Thymus (tissue), 14 donors: ENCODE measurements at places on chromosomes 7 and 10.

DNA sequence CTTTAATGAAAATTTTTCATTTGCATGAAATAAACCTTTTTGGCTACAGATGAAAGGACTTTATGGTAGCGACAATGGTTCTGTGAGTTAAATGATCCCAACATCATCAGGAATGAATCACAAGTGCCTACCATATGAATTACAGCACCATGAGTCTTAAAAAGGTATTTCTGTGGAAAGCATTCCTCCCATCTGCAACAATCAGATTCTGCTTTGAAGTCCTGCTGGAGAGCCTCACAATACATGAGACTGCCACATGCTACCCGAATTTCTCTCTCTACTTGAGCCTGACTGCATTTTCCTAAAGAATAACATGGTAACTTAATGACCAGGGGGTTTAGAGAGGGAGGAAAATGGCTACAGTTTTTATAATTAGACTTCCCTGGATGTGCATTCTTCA, 190.3 kb downstream of the TWIST1 start:
- DNase-seq: no peak

DNA sequence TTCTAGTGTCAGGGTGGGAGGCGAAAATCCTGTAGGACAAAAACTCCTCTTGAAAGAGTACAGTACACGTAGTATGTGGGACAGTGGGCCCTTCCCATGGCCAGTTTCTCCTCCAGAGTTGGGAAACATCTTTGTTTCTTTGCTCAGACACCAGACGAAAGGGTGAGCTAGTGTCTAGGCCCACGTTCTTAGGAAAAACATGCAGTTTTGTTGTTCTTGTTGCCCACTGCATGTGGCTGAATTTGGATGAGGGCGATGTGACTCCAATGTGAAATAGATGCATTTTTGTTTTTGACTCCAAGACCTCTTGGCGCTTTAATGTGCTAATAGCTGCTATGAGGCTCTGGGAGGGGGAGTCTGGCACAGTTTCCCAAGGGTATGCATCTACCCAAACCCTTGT, 100.8 kb downstream of the ATXN7L1 start:
- DNase-seq: no peak

DNA sequence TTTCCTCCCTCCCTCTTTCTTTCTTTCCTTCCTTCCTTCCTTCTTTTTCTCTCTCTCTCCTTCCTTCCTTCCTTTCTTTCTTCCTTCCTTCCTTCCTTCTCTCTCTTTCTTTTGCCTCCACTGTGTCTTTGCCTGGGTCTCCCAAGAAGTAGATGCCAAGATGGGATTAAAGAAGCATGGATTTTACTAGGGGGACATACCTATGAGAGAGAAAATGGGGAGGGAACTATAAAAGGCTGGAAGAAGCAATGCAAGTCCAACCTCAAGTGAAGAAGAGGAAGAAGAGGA, 33.3 kb upstream of the CRTAC1 start:
- DNase-seq: no peak

- no peak for DNase-seq
Observed at GRCh38 chr7:98249106-98249505, 2.9 kb downstream of the TECPR1 start.

DNA sequence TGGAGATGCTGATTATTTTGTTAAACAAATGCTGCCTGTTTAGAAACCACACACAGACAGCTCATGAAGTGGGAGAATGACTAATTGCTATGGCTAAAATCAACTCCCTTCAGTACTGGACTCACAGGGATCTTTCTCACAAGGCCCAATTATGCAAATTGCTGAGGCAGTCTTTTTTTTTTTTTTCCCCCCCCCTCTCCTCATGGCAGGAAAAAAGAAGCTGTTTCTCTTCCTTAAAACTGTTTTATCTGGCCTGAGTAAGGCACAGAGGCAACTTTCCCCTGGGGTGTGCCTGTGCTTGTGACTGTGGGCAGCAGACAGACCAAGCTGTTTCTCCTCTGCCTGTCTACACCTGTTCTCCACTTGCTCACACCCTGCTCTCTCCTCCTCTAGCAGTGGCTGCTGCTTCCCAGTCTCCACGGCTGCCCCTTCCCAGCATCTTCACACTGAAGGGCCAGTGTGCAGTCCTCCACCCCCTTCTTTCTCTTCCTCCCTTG, 65.4 kb upstream of the STEAP1B start:
- no peak for DNase-seq

DNA sequence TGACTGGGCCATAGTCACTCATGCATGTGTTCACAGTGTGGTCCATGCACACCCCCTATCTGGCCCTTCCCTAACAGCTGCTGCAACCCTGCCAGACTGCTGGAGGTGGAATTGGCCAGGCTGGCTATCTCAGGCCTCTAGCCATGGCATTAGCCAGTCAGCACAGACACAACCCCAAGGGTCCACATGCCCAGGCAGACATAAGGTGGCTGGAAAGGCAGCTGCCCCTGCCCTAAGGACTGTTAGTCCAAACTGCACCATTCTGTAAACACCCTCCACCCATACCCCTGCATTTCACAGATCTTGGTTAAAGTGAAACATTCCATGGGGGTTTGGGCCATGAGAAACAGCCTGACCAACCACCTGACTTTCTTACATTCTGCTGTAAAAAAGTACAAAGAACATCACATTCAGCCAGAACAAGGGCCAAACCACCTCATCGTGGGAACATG, 137.4 kb upstream of the KCNMA1 start:
- no peak for DNase-seq

DNA sequence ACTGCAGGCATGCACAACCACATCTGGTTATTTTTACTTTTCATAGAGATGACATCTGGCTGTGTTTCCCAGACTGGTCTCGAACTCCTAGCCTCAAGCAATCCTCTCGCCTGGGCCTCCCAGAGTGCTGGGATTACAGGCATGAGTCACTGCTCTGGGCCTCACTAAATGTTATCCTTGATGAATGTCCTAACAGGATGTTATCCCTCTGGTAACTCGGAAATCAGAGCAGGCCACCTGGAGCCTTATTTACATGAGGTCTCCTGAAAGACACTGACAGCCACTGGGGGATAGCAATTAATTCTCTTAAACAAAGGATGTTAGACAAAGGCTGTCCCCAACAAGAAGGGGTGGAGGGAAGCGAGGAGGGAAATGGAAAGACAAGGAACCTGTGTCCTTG, 4.5 kb upstream of the ZNF438 start:
- no peak for DNase-seq

DNA sequence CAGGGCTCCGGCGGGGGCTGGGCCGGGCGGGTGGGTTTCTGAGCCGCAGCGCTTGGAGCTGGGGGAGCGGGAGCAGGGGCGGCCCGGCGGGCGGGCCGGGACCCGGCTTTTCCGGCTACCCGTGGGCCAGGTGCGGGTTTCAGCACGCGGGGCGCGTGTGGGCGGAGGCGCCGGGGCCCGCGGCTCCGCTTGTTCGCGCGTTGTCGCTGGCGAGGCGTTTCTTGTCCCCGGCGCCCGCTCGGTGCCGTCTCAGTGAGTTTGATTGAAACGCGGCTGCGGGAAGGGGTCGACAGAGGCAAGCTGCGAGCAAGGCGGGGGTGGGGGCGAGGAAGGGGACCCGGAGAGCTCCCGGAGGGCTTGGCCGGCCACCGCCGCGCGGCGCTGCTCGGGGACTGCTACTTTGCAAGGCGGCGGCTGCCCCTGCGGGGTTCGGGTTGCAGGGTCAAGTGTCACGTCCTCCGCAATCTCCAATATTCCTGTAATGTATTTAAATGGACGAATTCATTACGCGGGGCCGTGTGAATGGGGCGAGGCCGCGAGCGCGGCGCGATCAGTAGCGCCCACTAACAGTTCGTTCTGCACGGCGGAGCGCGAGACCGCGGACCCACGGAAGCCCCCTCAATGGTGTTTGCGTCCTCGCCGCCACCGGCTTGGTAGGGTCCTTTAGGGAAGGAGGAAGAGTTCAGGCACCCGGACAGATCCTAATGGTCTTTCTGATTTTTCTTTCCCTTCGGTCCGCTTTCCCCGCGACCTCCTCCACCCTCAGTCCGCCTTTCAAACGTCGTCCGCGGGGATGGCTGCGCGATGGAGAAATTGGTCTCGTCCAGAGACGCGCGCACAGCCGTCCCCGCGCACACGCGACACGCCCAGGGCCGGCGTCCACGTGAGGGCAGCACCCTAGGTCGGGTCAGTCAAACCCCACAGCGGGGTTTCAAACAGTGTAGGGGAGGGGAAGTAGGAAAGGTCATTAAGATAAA, 76.9 kb downstream of the INSIG1 start:
- no peak for DNase-seq

GRCh38 chr7:38465956-38466355, 165.2 kb downstream of the AMPH start:
- DNase-seq: no peak

DNA sequence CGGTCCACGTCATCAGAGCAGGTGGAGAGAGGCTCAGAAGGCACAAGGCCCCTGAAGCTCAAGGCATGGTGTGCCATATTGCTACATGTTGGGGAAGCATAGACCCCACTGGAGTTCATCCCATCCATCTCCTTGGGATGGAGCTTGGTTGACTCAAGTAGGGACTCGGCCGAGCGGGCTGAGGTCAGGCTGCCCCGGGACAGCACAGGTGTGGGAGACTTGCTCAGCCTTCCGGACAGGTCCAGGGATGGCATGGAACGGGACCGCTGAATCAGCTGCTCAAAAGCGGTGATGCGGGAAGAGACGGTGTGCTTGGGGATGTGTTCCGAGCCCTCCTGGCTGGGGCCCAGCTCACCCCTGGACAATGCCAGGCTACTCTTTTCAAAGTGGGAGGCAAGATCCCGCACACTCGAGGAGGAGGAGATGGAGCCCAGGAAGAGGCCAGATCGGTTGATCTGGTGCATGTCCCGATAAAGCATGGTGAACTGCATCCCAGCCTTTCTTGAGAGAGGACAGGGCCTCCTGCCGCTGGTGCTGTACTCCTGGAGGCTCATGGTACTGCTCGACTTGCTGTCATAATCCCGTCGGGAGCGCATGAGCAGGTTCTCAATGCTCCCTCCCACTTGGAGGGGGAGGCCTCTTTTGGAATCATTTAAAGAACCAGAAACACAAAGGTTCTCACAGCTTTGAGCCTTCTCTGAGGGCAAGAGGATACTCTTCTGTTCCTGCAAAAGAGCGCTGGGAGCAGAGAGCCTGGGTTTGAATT, 65.6 kb upstream of the PDLIM1 start:
- no peak for DNase-seq

DNA sequence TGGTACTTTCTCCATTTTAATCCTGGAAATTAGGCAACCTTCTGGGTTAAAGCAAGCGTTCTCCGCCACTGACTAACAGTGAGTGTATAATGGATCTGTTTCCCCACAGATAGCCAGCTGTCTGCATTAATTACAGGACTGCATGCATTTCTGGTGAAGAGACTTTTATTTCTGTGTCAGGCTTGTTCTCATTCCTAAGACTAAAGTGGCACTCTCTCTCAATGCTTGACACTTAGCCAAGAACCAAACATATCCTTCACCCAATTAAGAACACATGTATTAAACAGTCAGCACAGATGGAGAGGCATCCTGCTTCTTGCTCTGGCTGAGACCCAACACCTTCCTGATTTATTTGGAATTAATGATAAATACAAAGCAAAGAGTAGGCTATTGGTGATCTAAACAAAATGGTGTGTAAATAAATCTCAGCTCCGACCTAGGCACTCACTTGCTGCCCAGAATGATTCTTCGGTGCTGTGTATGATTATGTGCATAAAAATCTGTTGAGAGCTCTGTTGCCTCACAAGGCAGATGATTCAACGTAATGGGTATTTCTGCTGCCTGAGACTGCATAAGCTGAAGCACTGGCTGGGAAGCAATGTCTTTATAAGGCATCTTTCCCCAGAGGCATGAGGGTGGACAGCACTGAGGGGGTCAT, 16.8 kb downstream of the CALU start:
- no peak for DNase-seq

DNA sequence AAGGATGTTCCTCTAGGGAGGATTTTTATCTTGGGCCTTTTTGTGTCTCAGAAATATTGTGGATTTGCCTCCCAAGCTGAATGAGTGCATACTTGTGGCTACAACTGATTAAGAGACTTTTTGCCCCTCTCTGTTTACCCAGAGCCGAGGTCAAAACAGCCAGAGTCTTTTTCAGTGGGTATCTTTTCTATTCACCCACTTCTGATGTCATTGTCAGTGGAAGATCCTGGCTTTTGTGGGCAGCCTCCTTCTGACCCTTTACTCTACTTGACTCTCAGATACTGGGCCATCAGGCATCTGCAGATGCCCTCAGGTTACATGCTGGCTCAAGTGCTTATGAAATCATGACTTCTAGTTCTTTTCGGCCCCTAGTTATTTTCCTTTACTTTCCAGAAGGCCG, 19.6 kb upstream of the PIP4K2A start:
- DNase-seq: no peak
